A549 treated with Hydrocortisone at 1 μM for 4 hours (cell line): ENCODE measurements at places on chromosomes 13 and 19. TPM values are rescaled to one million over a fixed set of nuclear protein-coding genes. Genes with fewer than 3 reads are reported as not detected.

The TNFAIP8L1 gene
- 2.9 to 4.0 TPM (median 3.9 TPM) in 5 replicates for total RNA-seq

The GPR42 gene
- total RNA-seq: not detected in 5 replicates

The GAPDHS gene
- 0.09 TPM in 1 of 5 replicates, not detected in the others for total RNA-seq

The SACS gene
- total RNA-seq: 8.4 to 13.1 TPM (median 11.9 TPM) in 5 replicates

The PPFIA3 gene
- 4.7 to 8.1 TPM (median 7.0 TPM) in 5 replicates for total RNA-seq
